T-helper 22 cell (primary cell): ENCODE measurements at places on chromosomes 3 and 15.

DNA sequence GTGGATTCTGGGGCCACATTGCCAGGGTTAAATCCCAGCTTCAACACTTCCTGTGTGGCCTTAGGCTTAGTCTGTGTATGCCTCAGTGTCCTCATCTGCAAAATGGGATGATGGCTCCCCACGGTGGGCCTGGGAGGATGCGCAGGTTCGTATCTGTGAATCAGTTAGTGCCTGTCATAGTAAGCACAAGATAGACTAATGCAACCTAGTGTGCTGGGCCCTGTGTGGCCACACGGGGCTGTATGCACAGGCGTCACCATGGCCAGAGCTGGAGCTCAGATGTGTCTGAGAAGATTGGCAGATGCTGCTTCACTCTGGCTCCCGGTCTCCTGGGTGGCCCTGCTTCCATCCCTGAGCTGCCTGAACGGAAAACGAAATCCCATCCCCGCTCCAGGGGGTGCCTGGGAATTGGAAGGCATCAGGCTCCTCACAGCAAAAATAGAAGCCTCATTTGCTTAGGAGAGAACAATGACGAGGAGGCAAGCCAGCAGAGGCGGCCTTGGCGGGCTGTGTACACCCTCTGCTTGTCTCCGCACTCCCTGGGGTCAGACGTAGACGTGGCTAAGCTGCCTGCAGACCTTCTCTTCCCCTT lies 103.6 kb downstream of the APBA2 start:
- DNase-seq, result no peak

DNA sequence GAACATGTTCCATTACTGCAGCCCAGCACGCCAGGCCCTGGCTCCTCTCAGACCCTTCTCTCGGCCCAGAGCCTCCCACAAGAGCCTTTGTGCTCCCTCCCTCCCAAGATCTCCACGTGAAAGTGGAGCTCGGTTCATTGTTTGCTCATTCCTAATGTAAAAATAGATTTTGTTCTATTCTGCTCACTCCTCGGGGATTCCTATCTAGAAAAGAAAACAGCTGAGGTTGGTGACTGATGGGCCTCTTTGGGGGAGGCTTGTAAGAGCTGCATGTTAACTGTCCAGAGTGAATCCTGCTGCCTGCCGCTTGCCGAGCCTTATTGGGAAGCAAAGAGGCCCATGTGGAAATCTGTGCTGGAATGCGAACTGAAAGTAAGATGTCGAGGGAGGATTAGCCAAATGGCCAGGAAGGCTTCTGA lies 267.1 kb downstream of the LRTM1 start:
- DNase-seq, result no peak

GRCh38 chr3:173770796-173771573 lies 373.4 kb downstream of the NLGN1 start:
- DNase-seq, result no peak

DNA sequence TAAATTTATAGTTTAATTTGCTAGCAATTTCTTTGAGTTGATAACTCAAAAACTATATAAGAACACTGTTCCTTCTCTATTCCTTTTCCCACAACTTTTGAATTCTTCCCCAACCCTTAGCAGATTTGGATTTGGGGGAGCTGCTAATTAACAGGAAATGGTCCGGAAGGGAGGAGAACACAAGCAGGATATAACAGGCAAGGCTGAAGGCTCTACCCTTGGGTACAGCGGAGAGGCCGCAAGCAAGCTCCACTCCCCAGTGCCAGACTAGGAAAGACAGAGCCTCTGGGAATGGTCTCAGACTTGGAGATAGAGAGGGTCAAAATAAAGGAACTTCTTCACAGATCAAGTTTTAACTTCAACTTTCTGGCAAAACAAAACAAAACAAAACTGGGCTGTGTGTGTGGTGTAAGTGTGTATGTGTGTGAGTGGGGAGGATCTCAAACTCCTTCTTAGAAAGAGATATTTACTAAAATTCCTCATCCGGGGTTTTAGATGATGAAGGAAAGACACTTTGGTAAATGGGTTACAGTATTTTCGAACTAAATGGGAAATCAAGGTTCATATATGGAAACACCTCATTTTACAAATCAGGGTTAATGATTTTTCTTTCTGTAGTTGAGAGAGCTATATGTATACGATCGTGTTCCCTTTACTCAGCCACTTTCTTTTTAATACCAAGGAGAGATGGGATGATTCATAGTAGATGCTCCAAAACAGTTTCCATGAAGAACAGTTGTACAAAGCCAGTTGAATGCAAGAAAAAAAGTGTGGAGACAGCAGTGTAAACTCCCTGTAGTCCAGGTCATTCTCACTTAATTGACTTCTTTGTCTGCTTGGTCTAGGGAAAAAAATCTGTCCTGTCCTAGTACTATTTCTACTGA lies 161.1 kb downstream of the TP63 start:
- no peak for DNase-seq

DNA sequence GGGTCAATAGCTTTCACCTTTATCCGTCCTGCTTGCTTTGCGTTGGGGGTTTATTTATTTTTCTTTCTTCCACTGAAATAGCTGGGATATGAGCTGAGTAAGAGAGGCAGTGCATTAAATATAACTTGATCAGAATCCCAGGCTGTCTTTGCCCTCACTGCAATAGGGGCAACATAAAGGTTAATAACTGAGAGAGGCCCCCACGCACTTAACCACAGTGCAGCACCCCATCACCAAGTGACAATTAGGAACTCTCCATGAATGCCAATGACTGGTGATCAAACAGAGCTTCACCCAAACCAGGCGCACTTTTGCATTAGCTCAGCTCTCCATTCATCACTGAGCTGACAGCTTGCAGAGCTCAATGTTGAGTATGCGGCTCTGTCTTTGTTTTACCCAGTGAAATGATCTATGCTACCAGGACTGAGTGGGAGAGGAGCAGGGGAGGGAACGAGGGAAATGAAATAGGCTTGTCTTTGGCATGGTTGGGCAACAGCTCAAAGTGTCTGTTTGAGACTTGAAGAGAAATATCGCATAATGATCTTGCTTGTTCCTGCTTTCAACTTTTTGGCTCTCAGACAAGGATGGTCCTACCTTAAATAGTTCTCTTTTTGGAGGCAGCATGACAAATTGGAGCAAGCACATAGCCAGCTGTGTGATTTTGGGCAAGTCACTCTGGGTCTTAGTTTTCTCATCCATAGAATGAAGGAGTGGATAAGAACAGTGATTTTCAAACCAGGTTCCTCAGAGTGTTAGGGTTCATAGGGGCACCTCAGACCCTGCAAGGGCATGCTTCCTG lies 14.5 kb upstream of the GLCE start:
- DNase-seq, result no peak

- no peak for DNase-seq
These were observed 120.3 kb downstream of the CLSTN2 start for GRCh38 chr3:140055092-140055791.

- no peak for DNase-seq
These were observed 69.3 kb downstream of the LRIG1 start for GRCh38 chr3:66431494-66431893.

- DNase-seq, result no peak
These were observed 367.3 kb downstream of the OCA2 start for GRCh38 chr15:27731776-27732175.

DNA sequence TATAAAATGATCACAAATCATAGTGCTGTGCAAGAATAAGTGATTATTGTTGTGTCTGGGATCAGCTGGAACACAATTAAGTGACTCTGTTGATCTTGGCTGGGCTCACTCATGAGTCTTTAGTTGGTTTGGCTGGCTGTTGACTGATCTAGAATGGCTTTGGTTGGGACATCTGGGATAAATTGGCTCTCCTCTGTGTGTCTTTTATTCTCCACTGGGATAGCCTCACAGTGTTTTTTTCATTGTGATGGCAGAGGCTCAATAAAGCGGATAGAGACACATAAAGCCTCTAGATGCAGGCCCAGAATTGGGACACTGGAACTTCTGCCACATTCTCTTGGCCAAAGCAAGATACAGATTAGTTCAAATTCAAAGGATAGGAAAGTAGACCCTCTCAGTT lies 735.6 kb downstream of the PDCD6IP start:
- no peak for DNase-seq

DNA sequence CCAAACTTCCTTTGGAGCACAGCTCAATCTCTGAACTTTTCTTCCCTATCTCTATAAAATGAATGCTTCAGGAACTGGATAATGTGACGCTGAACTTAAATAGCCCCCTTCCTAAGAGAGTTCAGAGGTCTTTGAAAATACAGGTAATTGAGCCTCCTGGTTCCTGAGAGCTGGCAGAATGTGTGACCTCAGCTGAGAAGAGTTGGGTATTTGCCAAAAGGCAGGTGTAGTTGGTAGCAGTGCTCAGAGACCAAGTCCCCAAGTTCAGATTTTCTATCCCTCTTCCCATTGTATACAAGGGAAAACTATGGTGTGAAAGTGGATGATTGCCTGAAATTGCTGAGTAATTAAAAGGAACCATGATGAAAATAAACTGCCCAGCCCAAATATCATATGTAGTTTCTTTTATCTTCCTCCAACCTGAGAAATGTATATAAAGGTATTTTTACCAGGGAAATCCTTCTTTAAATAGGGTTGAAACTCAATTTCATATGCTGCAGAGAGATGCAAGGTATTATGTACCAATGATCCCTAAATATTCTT lies 154.6 kb upstream of the ICE2 start:
- no peak for DNase-seq

- no peak for DNase-seq
These were observed 2.6 kb upstream of the PLOD2 start for GRCh38 chr3:146163584-146163983.

DNA sequence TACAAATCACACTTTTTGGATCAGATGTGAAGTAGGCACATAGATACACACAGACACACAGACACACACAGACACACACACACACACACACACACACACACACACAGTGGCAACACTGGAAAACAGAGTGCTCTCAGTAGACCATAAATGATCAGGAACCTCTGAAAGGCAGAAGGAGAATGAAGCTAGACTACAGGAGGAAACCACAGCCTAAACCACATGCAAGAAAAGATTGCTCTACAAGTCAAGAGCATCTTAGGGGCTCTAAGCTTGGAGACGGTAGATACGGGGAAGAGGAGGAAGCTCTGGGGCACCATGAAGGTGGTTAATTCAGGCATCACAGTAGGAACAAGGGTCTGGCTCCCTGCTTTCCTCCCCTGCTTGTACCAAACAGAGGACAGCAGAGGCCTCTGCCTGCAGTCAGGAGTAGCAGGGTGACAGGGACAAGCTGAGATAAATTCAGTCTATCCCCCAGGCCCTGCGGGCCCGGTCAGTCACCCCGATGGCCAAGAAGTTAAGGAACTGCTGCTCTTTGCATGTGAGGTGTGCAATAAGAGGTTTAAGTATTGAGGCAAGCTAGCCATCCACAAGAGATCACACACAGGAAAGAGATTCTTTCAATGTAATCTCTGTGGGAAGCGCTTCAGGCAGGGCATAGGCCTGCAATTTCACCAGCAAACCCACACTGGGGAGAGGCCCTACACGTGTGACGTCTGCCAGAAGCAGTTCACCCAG lies 23.5 kb upstream of the ARPIN start:
- DNase-seq, result no peak

DNA sequence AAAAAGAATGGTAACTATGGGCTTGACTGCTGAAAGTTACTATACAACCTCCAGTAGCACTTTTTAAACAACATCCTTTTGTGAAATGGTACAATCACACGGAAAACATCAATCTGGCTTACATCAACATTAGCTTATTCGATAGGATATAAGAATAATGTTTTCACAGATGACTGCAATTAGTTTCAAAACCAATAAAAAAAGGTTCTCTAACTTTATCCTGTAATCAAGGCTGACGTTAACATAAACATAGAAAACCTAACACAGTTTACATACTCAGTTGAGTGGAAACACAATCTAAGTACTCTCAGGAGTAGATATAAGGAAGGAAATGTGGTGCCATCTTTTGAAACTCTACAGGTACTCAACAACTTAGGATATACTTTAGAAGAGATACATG lies 102.2 kb downstream of the DLG1 start:
- DNase-seq, result no peak

GRCh38 chr3:113157408-113158030 lies 53.8 kb upstream of the BOC start:
- no peak for DNase-seq

DNA sequence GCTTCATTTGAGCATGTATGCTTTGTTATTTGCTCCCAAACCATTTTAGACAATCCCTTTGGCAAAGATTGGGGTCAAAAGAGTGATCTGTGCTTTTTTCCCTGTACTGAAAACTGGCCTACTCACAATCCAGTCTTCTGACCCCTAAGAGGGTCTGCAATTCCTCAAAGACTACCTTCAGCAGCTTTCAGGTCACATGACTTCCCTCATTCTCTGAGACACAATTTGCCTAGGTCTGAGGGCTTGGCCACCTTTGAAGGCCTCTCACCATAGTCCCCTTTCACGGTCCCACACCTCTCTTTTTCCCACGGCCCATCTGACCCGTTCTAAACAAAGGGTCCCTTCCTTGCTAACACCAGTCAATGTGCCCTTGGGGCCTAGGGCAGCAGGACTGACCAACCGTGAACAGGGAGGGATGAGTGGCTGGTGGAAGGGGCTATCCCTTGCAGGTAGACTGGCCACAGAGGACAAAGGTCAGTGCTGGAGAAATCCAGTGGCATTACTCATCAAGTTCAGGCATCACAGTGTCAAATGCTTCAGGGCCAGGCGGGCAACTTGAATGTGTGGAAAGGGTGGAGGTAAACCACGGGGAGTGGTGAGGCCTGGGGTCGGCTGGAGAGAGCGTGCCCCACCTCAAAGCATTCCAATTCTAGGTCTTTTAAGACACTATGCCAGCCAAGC lies 10.8 kb downstream of the RASL12 start:
- no peak for DNase-seq

GRCh38 chr15:42499858-42500609 lies 4.6 kb downstream of the SNAP23 start:
- DNase-seq, result no peak

GRCh38 chr3:14518432-14518802 lies 21.7 kb downstream of the GRIP2 start:
- no peak for DNase-seq

GRCh38 chr3:21464746-21465145 lies 286.3 kb downstream of the ZNF385D start:
- no peak for DNase-seq

DNA sequence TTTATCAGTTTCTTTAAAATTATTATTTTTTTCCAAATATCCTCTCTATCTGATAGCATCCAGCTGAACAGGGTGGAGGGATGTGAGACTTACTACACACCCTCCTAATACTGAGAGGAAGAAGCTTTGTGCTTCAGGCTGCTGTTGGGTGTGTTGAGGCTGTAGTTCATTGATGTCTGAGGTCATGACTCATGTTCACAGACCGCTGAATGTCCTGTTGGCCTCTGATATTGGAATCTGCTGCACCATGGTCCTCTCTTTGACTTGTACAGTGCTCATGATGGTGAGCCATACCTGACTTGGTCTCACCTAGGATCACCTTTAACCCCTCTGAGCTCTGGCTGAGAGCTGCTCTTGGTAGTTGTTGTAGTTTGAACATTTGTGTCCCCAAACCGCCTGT lies 302.9 kb downstream of the SATB1 start:
- no peak for DNase-seq
